ENCODE measurements at places on chromosomes 4 and X.

- no peak for DNase-seq
Measured at GRCh38 chr4:126338548-126338947, 1023.8 kb downstream of the FAT4 start.

- no peak for DNase-seq
Measured at GRCh38 chr4:177841258-177841657, 399.0 kb upstream of the AGA start.

- DNase-seq: no peak
Measured at GRCh38 chr4:172726001-172726423, 442.6 kb upstream of the GALNT7 start.

GRCh38 chr4:58809948-58810347 is 1699.8 kb upstream of the IGFBP7 start:
- no peak for DNase-seq

- no peak for DNase-seq
Measured at GRCh38 chr4:8353912-8354453, 84.4 kb downstream of the HTRA3 start.

DNA sequence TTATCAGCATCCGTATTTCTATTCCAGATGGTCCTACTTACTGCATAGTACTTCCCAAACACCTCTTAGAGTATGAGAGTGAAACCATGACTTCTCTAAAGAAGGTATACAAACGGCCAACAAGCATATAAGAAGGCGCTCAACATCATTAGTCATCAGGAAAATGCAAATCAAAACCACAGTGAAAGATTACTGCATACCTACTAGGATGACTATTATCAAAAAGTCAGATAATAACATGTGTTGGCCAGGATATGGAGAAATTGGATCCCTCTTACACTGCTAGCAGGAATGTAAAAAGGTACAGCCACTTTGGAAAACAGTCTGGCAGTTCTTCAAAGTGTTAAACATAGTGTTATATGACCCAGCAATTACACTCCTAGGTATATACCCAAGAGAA is 215.3 kb upstream of the CXorf66 start:
- no peak for DNase-seq

DNA sequence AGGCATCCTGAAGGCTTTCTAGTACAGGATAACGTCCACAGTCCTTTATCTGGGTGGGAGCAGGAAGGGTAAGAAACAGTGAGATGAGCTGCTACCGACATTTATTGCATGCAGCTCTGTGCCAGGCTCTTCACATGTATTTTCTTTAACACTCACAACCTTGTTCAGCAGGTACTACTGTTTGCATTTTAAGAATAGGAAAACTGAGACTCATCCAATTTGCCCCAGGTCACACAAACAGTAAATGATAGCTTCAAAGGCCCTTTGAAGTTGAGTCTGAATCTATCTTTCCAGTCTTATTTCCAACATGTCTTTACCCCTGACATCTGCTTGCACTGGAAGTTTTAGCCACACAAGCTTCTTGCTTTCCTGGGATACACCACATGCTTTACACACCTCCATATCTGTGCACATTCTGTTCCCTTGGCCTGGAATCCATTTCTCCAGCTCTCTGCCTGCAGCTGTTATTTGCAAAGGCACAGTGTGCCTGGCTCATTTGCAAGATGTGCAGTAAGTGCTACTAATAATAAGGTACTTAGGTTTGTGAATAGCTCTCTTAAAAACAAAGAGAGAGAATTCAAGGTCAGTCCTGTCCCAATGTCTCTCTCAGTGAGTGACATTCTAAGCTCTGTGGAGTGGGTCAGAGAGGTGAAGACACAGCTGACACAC is 61.2 kb downstream of the METTL14 start:
- no peak for DNase-seq

Measured in activated CD8-positive, alpha-beta memory T cell treated with anti-CD3 and anti-CD28 coated beads for 1 hour (primary cell).